Endothelial cell (in vitro differentiated cells): ENCODE measurements at places on chromosomes 6 and 20. TPM values are rescaled to one million over a fixed set of nuclear protein-coding genes. Genes with fewer than 3 reads are reported as not detected.

DNA sequence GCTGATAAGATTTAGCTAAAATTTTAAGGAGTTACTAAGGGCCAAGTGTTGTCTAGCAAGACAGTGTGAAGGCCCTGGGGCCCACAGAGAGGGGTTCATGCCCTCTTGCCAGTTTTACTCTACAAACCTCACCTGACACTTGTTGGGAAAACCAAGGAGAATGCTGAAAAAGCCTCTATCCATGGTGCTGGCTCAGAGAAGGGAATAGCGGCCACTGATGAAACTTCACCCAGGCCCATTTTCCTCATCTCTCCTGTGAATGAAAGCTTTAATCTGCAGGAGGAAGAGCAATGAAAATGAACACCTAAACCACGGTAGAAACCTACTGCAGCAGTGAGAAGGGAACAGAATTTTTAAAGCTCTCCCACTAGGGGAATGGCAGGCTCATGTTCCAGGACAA is 317.3 kb upstream of the CNR1 start:
- H3K27me3 ChIP-seq: peaks cover 3% of the 10 kb centered on the region
- no peak overlapping the region for H3K4me3 ChIP-seq
- H3K27ac ChIP-seq: no peak overlapping the region
- H3K36me3 ChIP-seq: peaks cover 2% of the 10 kb centered on the region

GRCh38 chr20:4775322-4776078 is 53.8 kb downstream of the PRND start:
- peaks cover 9% of the 10 kb centered on the region for H3K4me1 ChIP-seq
- no peak overlapping the region for H3K4me3 ChIP-seq
- no peaks in the 10 kb centered on the region for H3K27me3 ChIP-seq
- no peak for DNase-seq

GRCh38 chr6:43934183-43934802 is 164.3 kb downstream of the VEGFA start:
- H3K4me1 ChIP-seq: peaks cover 6% of the 10 kb centered on the region
- H3K27ac ChIP-seq: no peak overlapping the region
- no peak for DNase-seq
- H3K4me3 ChIP-seq: no peak overlapping the region

DNA sequence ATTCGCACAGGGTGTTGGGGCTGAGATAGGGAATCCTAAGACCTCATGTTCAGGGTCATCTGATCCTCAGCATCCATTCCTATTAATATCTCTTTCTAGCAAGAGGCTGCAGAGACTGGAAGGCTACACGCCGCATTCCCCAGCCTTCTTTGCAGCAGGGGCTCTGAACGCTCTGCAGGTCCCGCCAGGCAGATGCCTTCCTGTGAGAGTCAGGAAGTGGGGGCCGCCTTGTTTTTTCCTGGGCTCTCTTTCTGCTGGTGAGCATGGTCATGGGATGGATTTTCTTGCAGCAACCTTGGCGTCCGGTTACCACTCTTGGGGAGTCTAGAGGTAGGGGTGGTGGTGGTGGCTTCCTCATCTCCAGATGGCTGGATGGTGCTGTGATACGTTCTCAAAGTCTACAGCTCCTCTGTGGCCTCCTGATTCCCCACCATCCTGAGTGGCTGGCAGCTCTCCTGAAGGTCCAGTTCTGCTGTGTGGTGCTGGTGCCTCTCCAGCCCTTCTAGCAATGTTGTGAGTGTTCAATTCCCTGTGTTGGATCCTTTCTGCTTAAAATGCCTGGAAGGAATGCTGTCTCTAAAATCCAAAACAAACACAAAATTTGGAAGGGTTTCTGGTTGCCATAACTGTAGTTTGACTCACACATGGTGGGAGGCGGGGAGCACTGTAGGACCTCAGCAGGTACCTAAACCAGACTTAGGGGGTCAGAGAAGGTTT is 111.9 kb downstream of the CEBPB start:
- peaks cover 43% of the 10 kb centered on the region for H3K4me1 ChIP-seq
- H3K27ac ChIP-seq: no peak overlapping the region
- peaks cover 6% of the 10 kb centered on the region for H3K27me3 ChIP-seq
- DNase-seq: no peak

DNA sequence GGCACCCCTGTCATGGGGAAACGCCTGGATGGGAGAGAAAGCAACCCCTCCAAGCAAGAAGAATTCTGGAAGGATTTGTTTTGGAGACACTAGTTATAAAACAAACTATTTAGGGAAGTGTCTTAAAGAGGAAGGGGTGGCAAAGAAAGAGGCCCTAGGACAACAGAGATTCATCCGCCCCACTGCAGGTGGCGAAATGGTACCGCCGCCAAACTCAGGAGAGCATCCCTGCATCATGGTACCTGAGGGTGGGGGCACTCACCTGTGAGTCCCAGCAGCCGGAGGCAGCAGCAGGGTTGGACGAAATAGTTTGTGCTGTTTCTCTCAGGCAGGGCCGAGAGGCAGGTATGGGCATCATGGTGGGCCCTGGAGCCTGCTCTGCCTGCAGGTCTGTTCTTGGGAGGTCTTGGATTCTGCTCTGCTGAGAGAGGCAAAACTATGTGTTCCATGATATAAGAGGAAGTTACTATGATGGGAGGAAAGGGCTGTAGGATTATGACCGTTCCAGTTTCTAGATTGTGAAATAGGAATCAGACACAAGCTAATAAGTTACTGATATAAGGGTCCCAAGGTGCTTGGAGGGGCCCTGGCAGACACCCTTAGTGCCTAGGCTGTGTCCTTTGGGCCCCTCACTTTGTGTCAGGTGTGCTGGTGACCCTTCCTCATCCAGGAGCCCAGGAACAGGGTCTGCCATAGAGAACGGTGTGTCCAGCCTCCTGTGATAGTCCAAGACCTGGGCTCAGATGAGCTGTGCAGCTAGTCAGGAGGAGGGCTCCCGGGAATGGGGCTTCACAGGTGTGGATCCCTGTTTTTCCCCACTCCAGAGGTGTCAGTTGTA is 20.4 kb downstream of the SIRPD start:
- no peak overlapping the region for H3K27ac ChIP-seq
- no peaks in the 10 kb centered on the region for H3K27me3 ChIP-seq
- H3K36me3 ChIP-seq: no peaks in the 10 kb centered on the region
- H3K4me3 ChIP-seq: no peak overlapping the region
- no peak for DNase-seq

DNA sequence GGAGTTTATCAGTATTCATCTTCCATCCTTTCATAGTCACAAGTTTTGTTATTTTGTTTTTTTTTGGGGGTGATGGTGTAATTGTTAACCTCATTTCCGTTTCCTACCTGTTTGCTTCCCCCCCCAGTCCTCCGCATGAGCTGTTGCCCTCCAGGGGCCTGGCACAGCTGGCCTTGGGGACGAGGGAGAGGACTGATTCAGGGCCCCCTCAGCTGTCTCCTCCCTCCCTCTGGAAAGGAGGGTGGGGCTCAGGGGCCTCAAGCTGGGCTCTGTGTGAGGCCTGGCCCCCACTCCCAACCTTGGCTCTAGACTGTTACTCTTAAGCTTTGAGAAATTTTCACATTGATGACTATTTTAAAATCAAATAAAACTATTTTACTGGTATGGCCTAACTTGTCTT is 4.0 kb downstream of the LRRC73 start:
- H3K4me1 ChIP-seq: peaks cover 3% of the 10 kb centered on the region
- H3K27me3 ChIP-seq: peaks cover 20% of the 10 kb centered on the region
- H3K27ac ChIP-seq: no peak overlapping the region
- H3K4me3 ChIP-seq: no peak overlapping the region

DNA sequence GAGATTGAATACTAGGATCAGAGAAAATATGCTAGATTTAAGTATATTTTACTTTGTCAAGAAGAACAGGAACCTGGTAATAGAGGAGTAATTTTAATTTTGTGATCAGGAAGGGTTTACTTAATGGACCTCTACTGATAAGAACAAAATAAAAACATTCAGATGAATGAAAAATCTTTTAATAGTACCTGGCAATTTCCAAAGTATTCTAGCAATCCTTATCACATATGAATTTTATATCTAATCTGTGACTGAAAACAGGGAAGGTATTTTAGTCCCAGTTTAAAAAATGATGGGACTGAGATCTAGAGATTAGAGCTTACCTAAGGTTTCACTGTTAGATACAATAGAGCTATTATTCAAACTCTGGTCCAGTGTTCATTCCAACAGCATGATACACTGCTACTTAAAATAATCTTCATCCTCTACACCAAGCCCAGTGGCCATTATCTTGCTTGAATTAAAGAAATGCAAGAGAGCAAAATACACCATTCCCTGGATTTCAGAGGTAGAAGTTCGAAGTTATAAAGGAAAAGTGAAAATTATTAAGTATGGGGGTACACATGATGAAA is 13.5 kb downstream of the SLC17A5 start:
- no peaks in the 10 kb centered on the region for H3K36me3 ChIP-seq
- no peak for DNase-seq
- no peak overlapping the region for H3K4me3 ChIP-seq
- no peak overlapping the region for H3K27ac ChIP-seq

DNA sequence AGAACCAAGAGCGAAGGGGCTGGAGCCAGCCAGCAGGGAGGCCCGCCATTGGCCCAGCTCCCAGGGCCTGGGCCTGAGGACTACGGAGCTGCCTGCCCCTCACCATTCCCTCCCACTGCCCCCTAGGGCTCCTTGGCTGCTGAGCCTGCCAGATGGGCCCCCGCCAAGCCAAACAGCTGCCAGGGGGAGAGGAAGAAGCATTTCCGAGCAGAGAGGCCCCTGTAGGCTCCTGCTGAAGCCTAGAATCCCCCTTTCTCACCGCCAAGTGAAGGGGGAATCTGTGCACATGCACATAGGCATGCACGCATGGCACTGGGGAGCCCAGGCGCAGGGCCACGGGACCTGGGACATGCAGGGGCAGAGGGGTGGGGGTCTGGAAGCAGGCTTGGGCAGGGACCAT is 28.5 kb upstream of the MRPS18A start:
- peaks cover 6% of the 10 kb centered on the region for H3K4me1 ChIP-seq
- no peak overlapping the region for H3K27ac ChIP-seq
- peaks cover 4% of the 10 kb centered on the region for H3K27me3 ChIP-seq
- H3K36me3 ChIP-seq: no peaks in the 10 kb centered on the region

The ZKSCAN4 gene
- 10.6 TPM for total RNA-seq

The SLC35F1 gene
- 0.23 TPM for total RNA-seq

The CFAP61 gene
- not detected for total RNA-seq

The SIRPB2 gene
- total RNA-seq: 41.5 TPM

The SPATA25 gene
- 0.62 TPM for total RNA-seq
